BE2C (cell line): ENCODE measurements at places on chromosomes 6 and 20.
A peak's percentile ranks its signal among the peaks of the same experiment; 100 is the strongest.

DNA sequence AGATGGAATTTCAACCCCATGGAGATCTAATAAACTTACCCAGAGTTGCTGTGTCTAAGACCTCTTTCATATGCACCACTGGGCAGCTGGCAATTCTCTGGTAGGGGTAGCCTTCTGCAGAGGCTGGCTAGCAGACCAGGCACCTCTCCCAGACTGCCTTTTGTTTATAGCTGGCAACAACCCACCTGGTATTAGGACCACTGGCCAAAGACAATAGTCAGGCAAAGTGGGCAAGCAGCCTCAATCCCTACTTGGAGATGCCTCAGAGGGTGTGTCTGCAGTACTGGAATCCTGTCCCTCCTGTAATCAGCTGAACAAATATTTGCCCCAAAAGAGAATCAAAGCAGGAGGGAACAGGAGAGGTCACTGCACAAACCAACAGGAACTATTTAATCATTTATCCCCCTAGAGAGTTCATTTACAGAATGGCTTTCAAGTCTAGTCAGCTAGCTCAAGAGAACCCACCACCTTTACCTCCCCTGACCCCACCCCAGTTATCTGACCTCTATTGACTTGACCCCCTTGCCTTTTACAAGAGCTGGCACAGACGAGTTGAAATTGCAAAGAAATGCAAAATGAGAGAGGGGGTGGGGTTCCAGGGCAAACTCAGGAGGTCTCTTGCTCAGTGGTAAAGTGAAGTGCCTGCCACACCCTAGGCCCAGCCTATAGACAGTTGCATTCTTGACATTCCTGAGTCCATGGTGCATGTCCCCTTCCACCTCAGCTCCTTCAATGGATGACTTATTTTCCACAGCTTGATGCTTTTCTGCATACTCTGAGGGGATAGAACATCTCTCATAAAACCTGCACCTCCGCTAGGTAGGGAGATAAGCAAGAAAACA lies 2.8 kb downstream of the BCL2L1 start:
- DNase-seq, result no peak

- DNase-seq, result peak; percentile 30
These were observed 3.8 kb downstream of the DDR1 start for GRCh38 chr6:30887901-30888815.

GRCh38 chr6:121510568-121511177 lies 75.2 kb downstream of the GJA1 start:
- DNase-seq, result no peak

GRCh38 chr6:117309069-117309468 lies 43.7 kb downstream of the VGLL2 start:
- DNase-seq, result no peak

- no peak for DNase-seq
These were observed 8.2 kb downstream of the C6orf62 start for GRCh38 chr6:24710519-24711303.

- DNase-seq, result no peak
These were observed 56.1 kb downstream of the VSTM2L start for GRCh38 chr20:37958856-37959520.

DNA sequence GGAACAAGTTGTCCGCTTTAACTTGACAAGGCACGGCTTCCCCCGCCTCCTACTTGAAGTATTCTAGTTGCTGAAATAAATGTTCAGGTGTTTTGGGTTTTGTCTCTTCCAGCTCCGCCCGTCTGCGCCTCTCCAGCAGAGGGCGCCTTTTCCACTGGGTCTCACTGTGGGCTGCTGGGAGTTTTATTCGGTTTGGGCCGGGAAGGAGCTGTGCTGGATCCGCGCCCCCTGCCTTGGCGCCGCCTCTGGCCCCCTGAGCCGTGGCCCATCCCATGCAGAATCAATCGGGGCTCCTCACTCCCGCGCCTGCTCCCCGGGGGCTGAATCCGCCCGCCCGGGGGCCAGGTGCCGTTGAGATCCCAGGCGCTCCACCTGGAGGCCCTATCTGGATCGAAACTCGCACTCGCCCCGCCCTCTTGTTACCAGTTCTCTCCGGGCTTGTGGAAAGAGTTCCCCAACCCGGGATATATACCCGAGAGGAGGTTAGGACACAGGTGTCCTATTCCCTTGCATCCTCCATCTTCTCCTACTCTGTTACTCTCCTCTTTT lies 51.0 kb upstream of the TCF21 start:
- peak; percentile 77 for DNase-seq

DNA sequence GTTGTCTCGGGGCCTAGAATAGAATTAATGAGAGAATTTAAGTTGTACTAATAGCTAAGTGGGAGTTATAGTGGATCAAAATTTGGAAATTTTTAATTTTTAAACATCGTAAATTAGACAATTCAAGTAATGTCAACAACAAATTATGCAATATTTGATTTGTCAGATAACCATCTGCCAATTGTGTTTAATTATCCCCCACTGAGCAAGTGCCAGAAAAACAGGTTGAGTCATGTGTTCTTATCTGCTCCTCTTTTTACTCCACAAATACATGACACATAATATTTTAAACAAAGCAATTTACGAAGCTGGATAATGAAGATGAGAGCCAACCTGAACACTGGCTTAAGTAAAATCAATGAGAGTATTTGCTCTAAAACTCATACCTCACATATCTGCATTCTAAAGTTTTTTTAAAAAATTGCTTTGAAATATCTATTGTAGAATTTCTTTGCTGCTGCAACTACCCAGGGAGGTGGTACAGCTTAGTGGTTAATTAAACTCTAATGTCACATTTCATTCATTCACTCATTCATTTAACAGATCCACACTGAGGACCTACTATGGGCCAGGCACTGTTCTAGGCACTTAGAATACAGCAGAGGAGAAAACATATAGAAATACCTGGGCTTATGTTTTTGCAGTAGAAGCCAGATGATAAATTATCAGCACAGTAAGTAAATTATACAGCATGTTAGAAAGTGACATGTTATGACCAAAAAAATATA lies 57.1 kb upstream of the MAP7 start:
- no peak for DNase-seq

GRCh38 chr6:6217855-6218758 lies 102.4 kb downstream of the F13A1 start:
- no peak for DNase-seq

- no peak for DNase-seq
These were observed 50.7 kb downstream of the LRRC1 start for GRCh38 chr6:53845280-53846195.

GRCh38 chr6:27066802-27067201 lies 180.7 kb upstream of the PRSS16 start:
- no peak for DNase-seq
